ENCODE measurements at places on chromosomes 12 and 14.

GRCh38 chr14:19743256-19743655, at the start of gene OR4Q3:
Gene OR4Q3, plus strand, starts transcription at chr14:19743571.
- DNase-seq: no peak

GRCh38 chr12:62562846-62563245, 96.2 kb downstream of the MON2 start:
- no peak for DNase-seq

DNA sequence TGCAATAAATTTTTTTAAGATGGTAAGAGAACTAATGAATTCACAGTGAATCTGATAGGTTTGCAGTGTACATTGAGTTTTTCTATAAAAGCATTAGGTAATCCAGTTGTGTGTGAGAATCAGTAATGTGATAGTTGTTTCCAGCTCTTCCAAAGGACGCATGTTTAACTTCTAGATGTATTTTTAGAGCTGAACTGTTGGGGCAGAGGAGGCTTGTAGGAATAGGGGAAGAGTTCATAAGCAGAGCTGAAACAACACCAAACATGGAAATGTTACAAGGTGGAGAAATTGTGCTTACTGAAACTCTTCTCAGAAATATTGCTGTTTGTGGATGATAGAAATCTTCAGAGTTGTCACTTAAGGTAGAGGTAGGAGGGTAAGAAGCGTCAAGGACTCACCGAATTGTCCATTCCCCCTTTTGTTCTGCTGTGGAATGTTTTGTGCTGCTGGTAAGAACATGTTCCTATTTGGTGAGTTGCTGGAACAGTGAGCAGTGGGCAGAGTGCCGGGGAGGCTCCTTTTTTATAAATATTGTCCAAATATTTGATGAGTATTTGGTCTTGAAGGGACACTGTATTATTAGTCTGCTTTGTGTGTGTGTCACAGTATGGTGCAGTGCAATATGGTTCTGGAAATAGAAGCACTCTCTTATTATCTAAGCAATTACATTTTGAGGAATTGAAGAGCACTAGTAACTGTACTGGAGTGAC, 76.7 kb downstream of the ANO6 start:
- no peak for DNase-seq

DNA sequence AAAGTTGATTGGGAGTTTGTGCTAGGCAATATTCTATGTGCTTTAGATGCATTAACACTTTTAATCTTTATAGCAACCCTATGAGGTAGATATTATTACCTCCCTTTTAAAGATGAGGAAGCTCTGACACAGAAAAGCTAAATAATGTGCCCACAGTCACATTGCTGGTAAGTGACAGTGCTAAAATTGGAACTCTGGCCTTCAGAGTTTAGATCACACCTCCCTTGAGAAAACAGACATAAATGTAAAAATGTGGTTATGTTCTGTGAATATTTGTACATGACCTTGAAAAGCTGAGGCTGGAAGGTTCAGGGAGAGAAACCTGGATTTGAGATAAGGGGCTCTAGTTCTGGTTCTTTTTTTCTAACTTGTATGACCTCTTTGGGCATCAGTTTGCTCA, 1.9 kb downstream of the ABHD4 start:
- DNase-seq: no peak

- DNase-seq: no peak
Observed at GRCh38 chr12:27345376-27345775, 12.7 kb downstream of the BMAL2 start.

DNA sequence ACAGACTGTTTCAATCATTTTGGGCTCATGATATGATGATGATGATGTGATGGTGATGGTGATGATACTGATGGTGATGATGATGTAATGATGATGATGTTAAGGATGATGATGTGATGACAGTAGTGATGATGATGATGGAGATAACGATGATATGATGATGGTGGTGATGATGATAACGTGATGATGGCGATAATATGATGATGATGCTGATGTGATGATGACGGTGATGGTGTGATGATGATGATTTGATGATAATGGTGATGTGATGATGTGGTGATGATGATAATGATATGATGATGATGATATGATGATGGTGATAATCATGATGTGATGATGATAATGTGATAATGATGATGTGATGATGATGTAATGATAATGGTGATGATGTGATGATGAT, 612.6 kb downstream of the AACS start:
- no peak for DNase-seq

DNA sequence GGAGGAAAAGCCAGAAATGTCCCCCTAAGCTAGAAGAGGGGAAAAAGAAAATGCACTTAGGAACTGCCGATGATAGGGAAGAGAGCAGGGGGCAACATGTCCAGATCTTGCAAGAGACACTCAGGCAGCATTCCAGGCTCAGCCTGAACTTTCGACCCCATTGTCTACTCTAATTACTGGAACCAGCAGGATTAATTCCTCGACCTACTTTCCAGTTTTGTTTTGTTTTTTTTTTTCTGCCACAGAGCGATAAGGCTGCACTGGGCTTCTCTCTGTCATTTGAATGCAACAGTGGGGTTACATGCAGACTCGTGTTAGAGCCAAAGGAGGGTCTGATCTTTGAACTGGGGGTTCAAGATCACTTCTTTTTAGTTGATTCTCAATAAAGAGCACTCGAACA, 68.7 kb upstream of the MED13L start:
- no peak for DNase-seq

GRCh38 chr14:77791225-77791600, 8.7 kb upstream of the ADCK1 start:
- DNase-seq: no peak

DNA sequence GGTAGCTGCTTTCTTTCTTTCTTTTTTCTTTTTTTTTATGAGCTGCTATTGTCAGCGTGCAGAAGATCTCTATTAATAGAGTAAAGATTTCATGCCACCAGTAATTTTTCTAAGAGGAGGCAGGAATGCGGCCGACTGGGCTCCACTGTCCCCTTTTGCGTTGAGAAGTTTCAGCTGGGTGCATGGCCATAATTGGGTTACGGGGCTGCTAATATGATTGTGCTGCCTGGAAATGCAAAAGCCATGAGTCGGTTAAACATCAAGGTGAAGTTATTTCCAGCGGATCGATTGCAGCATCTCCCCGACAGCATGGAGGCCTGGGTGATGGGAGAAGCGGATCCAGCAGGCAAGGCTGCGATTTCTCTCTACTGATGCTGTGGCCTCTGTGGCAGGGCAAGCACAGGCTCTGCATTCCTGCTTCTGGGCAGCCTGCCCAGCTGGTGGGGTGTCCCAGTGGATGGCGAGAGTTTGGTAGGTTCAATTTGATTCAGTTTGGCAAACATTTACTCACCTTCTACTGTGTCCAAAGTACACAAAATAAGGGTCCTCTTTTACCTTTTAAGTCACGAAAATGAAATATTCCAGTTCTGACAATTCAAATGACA, 54.4 kb upstream of the PRMT8 start:
- peak; percentile 85 for DNase-seq

- no peak for DNase-seq
Observed at GRCh38 chr12:52221070-52221781, 11.8 kb upstream of the KRT7 start.

GRCh38 chr12:127819056-127819455, 447.9 kb upstream of the TMEM132C start:
- no peak for DNase-seq

DNA sequence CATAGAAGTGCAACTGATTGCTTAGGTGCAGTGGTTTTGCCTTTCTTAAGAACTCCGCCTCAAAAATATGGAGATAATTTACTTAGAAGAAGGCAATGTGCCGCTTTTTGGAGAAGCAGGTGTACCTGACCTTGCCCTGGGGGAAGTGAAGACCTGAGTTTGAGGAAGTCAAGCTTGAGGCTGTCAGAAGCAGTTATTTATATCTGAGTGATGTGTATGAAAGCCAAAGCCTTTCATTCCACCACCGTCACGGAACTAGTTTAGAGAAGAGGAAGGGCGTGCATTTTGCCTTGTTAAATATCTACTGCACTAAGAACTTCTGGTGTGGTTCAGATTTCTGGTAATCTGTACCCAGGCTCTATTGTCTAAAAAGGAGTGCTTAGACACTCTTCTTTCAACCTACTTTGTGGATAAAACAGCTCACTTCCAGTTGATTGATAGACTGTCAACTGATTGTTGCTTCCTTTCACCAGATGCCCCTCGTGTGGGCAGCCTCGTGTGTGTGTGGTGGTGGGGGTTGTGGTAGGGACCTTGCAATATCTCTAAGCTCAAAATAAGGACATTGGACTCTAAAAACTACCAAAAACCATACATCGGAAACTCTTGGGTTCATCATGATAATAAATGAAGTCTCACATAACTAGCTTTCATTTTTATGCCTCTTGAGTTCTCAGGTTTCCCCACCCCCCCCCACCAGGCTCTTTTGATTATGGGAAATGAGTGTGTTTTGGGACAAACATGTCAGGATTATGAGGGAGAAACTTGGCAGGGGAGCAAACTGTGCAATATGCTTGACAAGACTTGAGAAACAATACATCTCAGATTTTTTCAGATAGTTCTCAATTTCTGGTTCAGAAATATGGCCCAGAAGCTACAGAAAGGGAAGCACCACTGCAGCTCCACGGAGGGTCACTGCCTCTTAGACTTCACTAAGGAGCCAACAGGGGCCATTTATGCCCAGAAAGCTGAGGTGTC, 78.6 kb downstream of the ARF6 start:
- DNase-seq: peak; percentile 30

All from NCI-H1092 (cell line).